ENCODE measurements at places on chromosomes 1 and 21.

GRCh38 chr1:209048941-209049669 is 534.4 kb upstream of the CAMK1G start:
- no peak for DNase-seq

- DNase-seq, result no peak
Measured at GRCh38 chr1:101290922-101291561, 54.2 kb downstream of the S1PR1 start.

DNA sequence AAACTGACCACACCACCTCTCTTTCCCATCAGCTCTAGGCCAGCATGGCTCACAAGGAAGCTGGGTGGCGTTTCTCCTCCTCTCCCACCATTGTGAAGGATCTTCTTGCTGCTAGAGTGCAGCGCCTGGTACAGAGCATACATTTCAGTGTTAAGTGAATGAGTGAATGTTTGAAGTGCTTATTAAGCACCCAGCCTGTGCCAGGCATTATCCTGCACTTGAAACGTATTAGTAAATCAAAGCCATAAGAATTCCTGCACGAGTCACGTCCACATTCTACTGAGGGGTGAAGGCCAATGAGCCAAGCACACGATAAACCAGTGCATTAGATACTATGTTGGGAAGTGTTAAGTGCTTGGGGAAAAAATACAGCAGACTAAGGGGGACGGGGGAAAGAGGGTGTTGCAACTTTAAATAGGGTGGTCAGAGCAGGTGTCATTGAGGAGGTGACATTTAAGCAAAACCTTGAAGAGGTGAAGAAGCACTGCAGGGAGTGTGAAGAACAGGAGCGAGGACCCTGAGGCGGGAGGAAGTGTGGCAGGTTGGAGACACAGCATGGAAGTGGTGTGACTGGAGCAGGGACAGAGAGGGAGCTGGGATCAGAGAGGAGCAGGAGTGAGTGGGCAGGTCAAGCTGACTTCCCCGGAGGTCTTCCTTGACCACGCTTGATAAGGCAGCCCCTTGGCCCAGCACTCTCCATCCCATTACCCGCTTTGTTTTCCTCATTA is 48.5 kb upstream of the LRRN2 start:
- DNase-seq, result no peak

DNA sequence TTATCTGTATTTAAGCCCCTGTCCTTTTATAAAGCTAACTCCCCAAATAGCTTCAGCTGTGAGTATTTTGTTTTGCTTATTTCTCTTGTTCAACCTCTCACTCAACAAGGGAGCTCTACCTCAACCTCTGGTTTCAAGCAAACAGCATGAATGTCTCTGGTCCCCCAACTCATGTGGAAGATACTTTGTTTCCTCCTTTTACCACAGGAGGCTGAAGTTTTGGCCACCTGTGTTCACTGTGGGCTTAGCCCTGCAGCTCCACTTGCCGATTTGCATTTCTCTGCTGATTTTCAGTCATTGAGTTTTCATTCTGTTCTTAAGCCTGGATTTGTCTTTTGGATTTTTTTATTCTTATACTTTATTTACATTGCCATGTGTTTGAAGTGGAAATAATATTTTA is 613.1 kb downstream of the USP25 start:
- DNase-seq, result no peak

GRCh38 chr1:64864018-64864940 is 102.1 kb downstream of the JAK1 start:
- peak; percentile 19 for DNase-seq

GRCh38 chr21:26185021-26185420 is 14.5 kb upstream of the APP start:
- no peak for DNase-seq

DNA sequence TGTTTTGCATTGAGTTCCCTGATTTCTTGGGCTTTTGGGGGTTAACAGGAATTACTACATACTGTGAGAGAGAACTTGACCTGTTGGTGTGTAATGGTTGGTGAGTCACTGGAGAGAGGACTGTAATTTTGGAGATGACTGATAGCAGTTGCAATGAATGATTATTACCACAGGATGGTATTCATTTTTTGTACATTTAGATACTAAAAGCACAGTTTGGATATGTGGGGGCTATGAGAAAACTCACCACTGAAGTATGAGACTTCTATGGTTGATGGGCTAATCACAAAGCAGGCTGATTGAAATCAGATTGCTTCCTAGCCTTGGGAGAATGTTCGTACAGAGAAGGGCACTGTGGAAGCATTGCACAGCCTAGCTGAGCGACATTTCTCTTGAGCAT is 1571.3 kb upstream of the PRMT6 start:
- no peak for DNase-seq

DNA sequence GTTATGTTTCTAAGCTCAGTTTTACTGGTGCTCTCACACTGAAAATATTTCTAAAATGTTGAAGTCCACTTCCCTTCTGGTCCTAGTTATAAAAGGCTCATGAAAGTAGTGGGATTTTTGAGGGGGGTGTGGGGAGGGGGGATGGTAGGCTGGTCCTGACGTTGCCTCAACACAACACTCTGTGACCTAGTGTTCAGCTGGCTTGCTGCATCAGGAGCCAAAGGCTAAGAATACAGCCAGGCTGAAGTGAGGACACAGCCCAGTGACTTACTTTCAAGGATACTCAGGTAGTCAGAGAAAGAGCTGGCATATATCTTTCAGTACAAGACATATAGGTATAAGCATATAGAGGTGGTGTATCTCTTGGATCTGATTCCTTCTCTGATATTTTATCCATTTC is 151.9 kb upstream of the C8B start:
- no peak for DNase-seq

DNA sequence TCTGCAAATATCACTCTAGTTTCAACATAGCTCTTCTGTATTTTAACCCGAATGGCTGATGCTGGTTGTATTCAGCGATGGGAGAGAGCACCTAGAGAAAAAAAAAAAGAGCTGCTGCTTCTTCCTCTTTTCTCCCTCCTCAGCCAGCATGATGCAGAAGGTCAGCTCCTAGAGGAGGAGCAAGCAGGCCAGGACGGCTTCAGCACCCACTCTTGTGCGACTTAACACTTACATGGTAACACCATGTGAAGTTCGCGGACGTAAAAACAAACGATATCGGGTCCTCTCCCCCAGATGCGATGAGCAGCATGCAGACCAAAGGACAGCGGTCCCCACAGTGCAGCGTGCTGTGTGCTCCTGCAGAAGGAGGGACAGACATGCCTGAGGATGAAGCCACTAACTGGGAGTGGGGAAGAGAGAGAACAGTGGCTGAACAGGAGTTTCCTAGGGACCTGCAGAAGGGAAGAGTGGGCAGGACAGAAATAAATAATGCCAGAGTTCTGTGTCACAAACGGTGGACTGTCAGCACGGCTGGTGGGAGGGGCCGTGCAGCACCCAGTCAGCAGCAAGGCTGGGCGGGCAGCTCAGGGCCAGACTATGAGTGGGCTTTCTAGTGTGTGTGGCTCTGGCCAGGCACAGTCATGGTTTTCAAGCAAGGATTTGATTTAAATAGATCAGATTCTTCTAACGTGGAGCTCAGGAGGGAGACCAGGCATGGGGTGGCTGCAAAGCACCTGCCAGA is 11.4 kb upstream of the B3GALT5 start:
- DNase-seq, result no peak

DNA sequence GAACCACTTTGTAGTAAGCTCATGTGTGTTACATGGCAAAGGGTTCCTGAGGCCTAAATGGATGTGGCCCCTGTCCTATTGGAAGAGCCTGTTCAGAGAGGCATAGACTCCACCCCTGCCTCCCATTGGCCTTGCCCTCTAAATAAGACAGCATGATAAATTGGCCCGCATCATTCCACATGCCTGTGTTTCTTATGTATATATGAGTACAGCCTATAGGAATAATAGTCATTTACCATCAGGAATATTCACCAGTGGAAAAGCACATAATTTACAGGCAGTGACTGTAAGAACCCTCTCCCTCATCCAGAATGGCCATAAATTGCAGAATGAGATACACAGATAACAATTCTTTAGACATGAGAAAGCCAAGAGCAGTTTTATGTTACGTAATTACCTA is 519.5 kb upstream of the DAB1 start:
- no peak for DNase-seq

- no peak for DNase-seq
Measured at GRCh38 chr1:178379807-178380206, 117.0 kb downstream of the CLEC20A start.

GRCh38 chr1:34265396-34265795 is 88.7 kb downstream of the C1orf94 start:
- DNase-seq, result no peak

DNA sequence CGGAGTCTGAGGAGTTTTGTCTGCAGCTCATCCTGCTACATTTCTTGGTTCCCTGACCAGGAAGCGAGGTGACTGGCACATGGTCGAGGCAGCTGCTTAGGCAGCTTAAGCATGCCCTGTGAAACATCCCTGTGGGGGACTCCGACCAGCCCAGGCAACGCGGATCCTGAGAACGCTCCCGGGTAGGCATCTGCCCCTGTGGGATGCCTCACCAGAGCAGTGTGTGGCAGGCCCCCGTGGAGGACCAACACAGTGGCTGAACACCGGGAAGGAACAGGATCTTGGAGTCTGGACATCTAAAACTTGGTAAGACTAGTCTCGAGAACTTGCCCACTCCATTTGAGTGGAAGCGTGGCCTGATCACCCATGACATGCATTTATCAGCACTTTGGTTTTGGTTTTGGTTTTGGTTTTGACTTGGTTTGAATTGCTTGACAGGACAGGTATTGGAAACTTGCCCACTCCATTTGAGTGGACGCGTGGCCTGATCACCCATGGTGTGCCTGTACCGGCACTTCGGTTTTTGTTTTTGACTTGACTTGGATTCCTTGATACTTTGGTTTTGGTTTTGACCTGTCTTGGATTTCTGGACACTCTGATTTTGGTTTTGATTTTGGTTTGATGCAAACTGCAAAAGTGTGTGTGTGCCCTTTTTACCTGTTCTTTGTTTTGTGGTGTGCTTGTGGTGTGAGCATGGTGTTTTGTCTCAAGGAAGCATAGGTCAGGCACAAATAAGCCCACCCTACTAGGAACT is 12.2 kb upstream of the NEK2 start:
- no peak for DNase-seq

GRCh38 chr1:39902460-39902807 is 717 bp upstream of the MYCL start:
- no peak for DNase-seq

- no peak for DNase-seq
Measured at GRCh38 chr1:98177751-98178150, 256.9 kb upstream of the DPYD start.

DNA sequence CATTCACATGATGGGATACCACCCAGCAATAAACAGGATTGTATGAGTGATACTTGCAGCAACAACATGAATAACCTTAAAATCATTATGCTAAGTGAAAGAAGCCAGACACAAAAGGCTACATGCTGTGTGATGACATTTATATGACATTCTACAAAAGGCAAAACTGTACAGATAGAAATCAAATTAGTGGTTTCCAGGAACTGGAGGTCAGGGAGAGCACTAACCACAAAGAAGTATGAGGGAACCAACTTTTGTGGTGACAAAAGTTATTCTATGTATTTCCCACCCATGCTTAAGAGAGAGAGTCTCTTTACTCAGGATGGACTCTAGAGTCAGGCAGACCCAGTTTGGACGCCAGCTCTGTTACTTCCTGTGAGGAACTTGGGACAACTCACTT is 364.5 kb upstream of the DAB1 start:
- DNase-seq, result no peak

GRCh38 chr1:185846672-185847444 is 112.7 kb downstream of the HMCN1 start:
- no peak for DNase-seq

DNA sequence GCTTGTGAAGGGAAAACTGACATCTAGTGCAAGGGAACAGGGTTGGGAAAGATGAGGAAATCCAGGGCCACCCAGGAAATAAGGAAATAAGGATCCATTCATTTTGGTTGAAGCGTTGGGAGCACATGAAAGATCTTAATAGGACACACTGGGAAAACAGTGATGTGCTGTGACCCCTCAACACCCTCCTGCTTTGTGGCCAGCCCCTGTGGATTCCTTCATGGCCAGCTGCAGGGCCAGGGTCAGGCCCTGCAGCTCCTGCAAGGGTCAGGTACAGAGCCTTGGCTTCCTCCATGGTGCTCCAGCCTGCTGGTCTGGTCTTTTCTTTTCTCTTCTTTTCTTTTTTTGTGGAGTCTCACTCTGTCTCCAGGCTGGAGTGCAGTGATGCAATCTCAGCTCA is 18.8 kb upstream of the PIGM start:
- no peak for DNase-seq

GRCh38 chr21:42861311-42861847 is 18.0 kb downstream of the WDR4 start:
- no peak for DNase-seq

DNA sequence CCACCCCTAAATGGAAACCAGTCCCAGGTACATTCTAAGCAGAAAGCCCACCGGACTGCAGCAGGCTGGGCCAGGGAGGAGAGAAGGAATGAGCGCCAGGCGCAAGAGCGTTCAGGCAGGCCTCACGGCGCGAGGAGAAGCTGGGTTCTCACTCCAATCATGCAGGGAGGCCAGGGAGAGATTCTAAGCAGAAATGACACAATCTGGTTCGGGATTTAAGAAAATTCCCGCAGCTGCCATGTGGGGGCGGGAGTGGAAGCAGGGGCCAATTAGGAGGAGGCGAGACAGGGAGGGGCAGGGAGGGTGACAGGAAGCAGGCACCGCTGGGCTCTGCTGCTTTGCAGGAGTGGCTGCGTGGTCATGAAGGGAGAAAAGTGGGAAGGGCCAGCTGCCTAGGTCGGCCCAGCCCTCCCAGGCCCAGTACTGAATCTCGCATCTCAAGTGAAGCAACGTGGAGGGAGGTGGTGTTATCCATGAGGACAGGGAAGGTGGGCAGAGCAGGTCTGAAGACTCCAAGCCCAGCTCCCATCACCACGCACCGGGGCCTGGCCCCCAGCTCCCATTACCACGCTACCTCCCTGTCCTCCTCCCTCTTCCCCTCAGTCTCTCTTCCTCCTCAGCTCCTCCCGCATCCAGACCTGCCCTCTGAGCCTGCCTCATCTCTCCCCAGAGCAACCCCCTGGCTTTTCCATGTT is 11.8 kb downstream of the NPHP4 start:
- DNase-seq, result no peak

DNA sequence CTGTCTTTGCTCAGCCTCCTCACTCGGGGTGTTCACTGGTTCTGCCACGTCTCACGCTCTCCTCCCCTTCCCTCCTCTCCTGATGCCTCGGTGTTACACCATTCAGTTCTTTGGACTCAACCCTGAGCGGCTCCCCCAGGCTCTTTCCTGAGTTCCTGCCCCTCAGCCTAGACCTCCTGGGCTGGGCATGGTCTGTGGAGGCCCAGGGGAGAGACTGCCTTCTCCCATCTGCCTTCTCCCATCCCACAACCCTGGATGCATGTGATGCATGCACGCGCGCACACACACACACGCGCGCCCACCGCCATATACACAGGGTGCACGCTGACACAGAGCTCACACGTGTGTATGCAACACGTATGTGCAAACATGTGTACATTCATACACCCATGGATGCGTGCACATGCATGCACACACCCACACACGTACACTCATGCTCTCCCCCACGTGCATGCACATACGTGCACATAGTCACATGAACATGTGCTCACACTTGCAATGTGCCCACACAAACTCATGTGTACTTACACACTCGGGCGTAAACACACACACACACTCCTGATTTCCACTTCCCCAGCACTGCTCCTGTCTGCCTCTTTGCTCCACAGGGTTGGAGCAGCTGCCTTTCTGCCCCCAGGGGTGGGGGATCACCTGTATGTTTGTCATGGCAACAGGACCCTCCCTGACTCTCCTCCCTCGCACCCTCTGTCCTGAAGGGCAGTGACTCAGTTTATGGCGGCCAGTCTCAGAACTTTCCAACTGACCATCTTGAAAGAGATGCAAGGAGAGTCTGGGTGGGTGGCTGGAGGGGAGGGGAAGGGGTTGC is 59.0 kb downstream of the HUNK start:
- DNase-seq, result no peak

- DNase-seq, result no peak
Measured at GRCh38 chr1:52037402-52037814, 3.8 kb upstream of the KTI12 start.

All from stimulated activated CD8-positive, alpha-beta memory T cell treated with anti-CD3 and anti-CD28 coated beads, Interleukin-4, amount 100 ng/mL, for 4 hours (primary cell).